PC-3 (cell line): ENCODE measurements at places on chromosomes 5 and 9.
A peak's percentile ranks its signal among the peaks of the same experiment; 100 is the strongest.

GRCh38 chr5:78771260-78772205, 123.0 kb upstream of the LHFPL2 start:
- no peak for DNase-seq

GRCh38 chr9:34664281-34665066, 2.0 kb upstream of the CCL27 start:
- peak; percentile 65 for DNase-seq

GRCh38 chr9:75626860-75627259, 263.6 kb upstream of the PCSK5 start:
- DNase-seq: no peak

DNA sequence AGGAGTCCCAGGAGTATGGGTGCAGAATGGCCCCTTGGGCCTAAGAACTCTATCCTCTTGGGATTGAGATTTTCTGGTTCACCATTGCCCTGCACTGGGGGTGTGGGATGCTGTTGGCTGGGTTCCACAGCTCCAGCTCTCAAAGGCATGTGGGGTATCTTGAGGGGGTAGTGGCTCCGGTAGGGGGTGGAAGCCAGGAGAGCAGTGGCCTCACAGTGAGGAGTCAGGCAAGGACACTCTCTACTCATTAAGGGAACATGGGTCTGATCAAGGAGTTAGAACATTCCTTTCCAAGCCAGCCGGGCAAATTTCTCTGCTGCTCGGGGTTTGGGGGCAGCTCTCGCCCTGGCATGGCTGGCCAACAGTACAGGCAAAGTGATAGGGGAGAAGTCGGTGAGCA, 33.0 kb downstream of the LARP1 start:
- no peak for DNase-seq

GRCh38 chr5:196350-196749, 5.1 kb downstream of the LRRC14B start:
- DNase-seq: no peak

- no peak for DNase-seq
Observed at GRCh38 chr5:144356489-144356888, 185.8 kb downstream of the KCTD16 start.

GRCh38 chr5:170630711-170631141, 126.9 kb downstream of the KCNIP1 start:
- no peak for DNase-seq

DNA sequence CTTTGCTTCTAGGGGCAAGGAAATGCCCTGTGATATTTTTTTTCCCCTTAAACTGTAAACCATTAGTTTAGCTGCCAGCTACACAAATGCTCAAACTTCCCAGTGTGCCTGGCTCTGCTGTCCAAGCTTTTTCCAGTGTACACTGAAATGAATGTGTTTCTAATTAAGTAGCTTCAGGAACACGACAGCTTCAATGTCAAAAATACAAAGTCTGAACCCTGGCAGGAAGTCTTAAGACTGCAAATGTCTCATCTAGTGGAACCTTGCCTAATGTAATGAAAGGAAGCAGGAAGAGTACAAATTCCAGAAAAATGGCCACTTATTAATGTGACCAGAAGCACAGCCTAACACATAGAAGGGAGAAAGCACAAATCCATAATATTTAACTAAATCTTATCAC, 255.2 kb downstream of the CRB2 start:
- DNase-seq: no peak

DNA sequence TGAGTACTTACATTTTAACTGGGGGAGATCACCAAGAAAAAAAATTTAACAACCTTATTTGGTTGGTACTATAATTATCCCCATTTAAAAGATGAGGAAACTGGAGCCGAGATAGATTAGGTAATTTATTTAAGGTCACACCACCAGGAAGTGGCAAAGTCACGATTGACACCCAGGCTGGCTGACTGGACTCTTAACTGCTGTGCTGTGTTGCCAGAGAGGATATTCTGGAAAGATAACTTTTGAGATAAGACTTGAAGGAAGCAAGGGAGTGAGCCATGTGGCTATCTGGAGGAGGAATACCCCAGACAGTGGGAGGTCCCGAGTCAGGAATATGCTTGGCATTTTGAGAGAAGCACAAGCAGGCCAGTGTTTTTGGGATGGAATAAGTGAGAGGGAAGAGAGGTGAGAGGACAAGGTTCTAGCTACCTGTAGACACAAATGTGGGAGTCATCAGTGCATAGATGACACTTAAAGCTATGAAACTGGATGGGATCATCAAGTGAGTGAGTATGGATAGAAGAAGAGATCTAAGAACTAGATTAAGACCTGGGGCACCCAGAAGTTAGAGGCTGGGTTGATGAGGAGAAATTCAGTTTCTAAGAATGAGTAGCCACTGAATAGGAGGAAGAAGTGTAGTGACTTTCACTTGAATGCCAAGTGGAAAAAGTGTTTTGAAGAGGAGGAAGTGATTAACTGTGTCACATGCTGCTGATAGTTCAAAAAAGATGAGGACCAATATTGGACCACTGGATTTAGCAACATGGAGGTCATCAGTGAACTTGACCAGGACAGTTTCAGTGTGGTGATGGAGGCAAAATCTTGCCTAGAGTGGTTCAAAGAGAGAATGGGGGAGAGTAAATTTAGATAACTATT, 25.6 kb downstream of the PDE8B start:
- no peak for DNase-seq

GRCh38 chr5:126462239-126463014, 39.2 kb downstream of the GRAMD2B start:
- DNase-seq: no peak

GRCh38 chr5:151153766-151154272, 3.8 kb downstream of the ANXA6 start:
- no peak for DNase-seq

GRCh38 chr5:125409234-125409860, 662.9 kb upstream of the ZNF608 start:
- DNase-seq: peak; percentile 62

DNA sequence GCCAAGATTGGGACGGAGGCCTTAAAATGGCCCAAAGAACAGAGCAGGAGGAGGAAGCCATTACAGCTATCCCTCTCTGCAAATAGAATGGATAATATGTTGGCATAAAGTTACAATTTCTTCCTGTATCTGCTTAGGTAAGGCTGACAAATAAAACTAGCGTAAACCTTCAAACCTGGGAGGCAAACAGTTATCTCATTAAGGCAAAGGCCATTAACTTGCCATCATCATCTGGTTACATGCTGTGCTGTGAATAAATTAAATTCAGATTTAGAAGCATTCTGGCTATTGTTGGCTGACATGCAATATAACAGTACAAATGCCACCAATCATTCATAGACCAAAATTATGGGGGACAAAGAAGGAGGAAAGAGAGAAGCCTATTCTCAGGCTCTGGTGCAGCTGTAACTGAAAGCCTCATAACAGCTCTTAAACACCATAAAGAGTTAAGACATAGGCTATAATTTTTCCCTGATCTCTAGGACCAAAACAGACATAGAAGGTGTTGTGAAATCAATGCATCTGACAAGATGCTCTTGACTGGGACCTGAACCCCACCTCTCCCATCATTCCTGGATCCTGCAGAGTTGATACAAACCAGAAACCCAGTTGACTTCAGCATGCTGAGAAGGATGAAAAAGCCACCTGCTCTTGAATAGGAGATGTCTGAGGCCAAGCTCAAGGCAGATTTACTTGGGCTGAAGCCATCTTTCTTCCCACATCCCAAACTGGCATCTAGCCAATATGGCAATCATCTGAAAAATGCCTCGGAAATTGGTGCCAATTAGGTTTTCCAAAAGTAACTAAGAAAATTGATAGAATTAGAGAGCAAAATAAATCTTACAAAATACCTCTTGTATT, 62.5 kb downstream of the PLCXD3 start:
- no peak for DNase-seq

DNA sequence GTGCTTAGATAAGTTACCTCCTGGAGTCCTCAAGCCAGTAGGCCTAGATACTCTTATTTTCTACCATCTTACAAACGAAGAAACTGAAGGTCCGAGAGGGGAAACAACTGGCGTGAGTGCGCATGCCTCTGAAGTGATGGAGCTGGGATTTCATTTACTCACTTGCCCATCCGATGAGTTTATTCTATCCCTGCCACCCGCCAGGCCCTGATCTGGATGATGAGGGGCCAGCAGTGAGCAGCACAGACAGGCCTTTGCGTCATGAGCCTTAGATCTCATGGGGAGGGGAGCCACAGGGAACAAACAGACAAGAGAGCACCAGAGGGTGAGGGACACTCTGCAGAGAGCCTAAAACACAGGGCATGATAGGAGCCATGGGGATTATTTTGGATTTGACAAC, 34.1 kb upstream of the SLC2A8 start:
- no peak for DNase-seq

DNA sequence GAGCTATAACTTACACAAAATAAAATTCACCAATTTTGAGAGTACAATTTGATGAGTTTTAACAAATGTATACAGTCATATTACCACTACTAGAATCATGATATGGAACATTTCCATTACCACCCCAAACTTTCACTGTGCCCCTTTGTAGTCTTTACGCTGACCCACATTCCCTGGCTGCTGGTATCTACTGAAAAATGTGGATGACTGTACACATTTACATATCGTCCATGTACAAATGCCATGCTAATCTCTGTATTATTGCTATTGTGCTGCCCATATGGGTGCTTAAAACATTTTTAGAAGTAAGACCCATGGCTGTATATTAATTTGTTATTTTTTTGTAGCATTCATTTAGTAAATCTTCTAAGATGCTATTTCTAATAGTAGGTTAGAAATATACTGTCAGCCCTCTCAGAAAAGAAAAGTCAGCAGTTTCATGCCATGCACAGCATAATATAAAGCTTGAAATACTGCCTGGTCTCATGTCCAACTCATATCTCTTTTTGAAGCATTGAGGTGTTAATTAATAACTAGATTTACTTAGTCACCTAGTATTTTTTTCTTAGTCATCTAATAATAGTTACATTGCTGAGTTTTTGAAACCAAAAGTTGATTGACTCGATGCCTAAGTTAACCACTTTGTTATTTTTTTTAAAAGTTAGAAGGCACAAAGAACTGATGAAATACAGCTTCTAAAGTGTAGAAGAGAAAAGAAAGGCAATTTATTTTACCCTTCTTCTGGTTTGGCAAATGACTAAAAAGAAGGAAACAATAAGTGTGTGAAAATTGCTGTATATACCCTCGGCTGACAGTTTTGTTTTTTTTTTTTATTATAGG, 188.3 kb upstream of the MEF2C start:
- DNase-seq: no peak

DNA sequence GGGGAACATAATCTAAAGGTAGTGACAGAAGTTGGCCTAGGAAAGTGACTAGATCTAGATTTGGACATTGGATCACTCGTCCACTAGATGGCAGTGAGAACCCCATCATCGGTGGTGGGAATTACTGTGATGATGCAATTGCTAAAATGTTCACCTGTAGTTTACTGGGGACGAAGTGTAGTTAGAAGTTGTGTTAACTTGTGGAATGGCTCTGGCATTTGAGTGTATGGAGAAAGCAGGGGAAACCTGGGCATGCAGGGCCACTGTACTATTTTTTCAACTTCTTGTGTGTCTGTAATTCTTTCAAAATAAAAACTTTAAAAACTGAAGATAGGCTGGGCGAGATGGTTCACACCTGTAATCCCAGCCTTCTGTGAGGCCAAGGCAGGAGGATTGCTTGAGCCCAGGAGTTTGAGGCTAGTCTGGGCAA, 75.5 kb downstream of the PHAX start:
- peak; percentile 78 for DNase-seq

DNA sequence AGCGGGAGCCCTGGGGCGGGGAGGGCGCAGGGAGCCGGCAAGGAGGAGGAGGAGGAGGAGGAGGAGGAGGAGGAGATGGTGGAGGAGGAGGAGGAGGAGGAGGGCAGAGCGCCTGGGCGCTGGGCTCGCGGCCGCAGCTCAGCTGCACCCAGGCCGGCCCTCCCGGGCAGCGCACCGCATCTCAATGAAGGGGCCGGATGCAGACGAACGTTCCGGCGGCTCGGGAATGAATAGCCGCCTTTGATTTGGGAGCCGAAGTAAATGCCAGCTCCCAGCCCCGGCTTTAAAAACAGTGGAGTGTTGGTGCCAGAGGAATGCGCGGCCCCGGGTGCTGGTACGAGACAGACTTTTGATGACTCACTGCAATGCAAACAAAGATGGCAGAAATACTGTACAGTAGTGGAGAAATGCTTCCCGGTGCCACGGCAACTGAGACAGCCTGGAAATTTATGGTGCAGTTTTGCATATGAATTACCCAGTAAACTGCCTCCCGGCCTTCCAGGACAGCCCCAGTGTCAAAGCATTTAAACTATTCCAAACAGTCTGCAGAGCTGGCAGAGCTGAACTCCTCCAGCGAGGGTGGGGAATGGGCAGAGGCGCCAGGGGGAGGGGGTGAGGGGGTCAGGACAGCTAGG, 43.1 kb downstream of the NACC2 start:
- peak; percentile 88 for DNase-seq

- no peak for DNase-seq
Observed at GRCh38 chr9:18477121-18477660, 3.2 kb downstream of the ADAMTSL1 start.

GRCh38 chr9:90485028-90485427, 157.6 kb downstream of the DIRAS2 start:
- DNase-seq: no peak

DNA sequence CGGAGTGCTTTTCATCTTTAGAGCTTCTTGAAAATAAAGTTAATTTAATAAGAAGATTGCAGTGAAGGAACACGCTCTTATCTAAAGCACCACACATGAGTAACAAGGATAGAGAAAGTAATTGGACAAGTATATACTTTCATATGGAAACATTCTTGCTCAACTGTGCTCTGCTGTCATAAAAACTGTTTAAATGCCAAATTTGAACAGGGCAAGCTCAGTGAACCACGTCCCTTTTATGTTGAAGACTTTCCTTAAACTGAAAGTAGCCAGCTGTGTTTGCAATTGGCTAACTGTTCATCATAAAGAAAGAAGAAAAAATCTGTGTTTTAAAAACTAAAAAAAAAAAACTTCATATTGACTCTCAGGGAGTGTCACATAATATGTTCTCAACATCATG, 1610.7 kb upstream of the C9orf72 start:
- no peak for DNase-seq

- peak; percentile 65 for DNase-seq
Observed at GRCh38 chr5:158898185-158899177, 201.2 kb downstream of the EBF1 start.

DNA sequence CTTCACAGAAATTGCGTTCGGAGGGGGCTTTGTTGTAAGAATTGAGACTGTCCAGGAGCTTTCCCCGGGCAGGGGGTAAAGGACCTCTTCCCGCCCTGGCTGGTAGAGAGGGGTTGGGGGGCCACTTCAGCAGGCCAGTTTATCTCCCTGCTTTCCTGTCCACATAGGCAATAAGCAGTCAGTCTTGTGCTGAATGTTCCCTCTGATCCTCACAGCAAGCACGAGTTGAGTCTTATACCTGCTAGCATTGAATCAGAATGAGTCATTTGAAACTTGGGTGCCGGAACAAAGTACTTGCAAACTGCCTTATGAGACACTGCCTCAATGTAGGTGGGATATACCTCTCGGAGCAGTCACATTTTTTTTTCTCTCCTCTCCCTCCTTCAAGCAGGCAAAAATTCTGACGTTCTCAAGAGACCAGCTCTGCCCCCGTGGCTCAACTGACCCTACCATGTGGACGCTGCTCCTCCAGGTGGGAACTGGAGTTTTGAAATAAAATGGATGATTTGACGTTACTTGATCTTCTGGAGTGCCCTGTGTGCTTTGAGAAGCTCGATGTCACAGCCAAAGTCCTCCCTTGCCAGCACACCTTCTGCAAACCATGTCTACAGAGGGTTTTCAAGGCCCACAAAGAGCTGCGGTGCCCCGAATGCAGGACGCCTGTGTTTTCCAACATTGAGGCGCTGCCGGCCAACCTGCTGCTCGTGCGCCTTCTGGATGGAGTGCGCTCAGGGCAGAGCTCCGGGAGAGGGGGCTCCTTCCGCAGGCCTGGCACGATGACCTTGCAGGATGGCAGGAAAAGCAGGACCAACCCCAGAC, 1.3 kb downstream of the SH3RF2 start:
- peak; percentile 82 for DNase-seq
